ENCODE measurements at places on chromosomes 1 and 21.

GRCh38 chr21:27126140-27126539, 159.3 kb upstream of the ADAMTS5 start:
- DNase-seq: no peak

DNA sequence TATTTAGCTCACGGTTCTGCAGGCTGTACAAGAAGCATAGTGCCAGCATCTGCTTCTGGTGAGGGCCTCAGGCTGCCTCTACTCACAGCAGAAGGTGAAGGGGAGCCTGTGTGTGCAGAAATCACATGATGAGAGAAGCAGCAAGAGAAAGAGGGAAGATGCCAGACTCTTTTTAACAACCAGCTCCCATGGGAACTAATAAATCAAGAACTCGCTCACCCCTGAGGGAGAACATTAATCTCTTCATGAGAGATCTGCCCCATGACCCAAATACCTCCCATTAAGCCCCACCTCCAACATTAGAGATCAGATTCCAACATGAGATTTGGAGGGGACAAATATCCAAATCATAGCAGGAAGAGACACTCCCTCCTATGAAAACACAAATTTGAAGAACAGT, 74.1 kb downstream of the OLFML2B start:
- DNase-seq: no peak

- DNase-seq: peak; percentile 37
Measured at GRCh38 chr1:200302921-200303290, 106.9 kb downstream of the ZNF281 start.

DNA sequence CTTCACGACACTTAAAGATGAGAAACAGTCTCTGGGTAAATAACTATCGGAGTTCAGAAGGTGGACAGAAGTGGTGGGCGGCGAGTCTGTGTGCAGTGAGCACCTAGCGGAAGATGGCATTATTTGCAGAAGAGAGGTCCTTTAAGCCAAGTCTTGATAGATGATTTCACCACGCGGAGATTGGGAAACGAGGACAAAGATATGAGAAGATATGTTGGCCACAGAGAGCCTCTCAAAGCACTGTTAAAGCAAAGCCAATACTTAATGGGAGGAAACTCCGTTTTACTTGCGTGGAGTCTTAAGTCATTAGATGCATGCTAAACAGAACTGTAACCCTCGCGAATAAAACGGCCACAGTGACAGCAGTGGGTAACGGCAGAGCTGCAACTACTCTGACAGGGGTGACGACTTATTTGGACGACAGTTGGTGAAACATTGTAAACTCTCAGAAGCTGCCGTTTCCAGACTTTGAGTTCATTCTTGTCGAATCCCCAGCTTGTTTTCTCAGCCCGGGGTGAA, 577 bp upstream of the CEP350 start:
- DNase-seq: no peak

- DNase-seq: no peak
Measured at GRCh38 chr1:207017615-207018559, 14.7 kb downstream of the C1orf116 start.

- no peak for DNase-seq
Measured at GRCh38 chr1:243493156-243494129, 237.6 kb downstream of the SDCCAG8 start.

GRCh38 chr1:37481289-37482003, 7.1 kb downstream of the ZC3H12A start:
- no peak for DNase-seq

GRCh38 chr1:109267743-109268300, 15.1 kb downstream of the PSRC1 start:
- DNase-seq: no peak

DNA sequence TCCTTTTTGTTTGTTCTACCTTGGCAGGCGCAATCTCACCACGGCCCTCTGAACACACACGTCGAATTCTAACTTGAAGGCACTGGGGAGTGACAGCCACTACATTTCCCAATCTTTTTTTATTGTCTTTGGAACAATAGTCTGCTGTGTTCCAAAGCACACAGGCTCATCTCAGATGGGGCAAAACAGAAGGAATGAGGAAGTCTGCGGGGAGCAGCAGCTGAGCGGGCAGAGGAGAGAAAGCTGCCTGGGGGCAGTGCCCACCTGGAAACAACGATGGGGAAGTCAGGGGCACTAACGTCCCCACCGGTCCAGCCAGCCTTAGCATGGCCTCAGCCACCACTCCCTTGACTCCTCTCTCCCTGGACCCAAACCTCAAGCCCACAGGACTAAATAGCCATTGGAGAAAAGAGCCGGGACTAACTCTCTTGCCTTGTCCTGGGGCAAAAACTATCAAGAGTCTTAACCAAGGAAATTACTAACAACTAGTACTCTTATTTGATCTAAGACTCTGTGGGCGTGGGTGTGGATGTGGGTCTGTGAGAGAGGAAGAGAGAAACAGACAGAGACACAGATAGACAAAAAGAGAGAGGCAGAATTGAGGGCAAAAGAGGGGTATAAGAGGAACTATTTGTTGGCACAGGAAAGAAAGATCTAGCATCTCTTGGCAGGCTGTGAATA, 34.2 kb downstream of the SYF2 start:
- DNase-seq: no peak

DNA sequence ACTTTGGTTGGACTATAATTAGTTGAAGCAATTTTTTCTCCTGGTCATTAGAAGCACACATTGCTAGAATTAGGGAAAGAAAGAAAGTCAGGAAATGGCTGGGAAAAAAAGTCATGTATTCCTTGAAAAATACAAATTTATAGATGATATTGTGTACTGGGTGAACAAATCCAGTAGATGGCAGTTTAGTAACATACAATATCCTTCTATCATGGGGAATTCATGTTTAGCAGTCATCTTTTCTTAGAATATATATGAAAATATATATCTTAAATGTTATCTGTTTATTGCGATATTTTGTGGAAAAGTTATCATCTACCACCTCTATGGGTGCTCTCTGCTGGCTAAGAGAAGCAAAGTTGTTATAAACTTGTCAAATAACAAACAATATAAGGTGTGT, 13.1 kb upstream of the ZRANB2 start:
- DNase-seq: peak; percentile 80

DNA sequence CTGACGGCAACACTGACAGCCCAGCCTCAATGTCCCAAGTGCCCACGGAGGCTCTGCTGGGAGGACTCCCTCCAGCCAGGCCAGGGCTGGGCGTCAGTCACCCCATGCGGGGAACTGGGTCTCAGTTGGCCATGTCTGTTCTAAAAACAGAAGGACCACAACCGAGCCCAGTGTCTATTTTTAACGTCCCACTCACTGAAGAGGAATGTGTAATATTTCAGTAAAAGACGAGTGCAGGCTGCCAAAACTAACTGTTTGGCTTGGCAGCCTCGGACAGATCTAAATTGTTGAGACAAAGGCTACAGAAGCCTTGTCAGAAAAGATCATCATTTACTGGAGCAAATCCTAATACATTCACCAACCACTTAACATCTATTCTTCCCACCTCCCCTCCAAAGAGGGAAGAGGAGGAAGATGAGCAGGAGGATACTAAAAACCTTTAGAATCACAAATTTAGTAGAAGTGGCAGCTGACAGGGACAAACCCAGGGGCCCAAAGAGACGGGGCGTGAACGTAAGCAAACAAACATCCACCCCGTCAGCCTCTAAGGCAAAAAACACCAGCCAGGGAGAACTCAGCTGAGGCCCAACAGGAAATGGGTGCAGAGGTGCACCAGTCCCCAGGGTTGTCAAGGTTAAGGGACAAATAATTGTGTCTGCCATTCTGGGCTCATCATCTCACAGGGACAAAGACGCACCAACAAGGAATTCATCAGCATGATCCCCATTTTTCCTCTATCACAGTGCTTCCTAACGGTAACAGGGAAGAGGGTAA, 18.7 kb downstream of the C1orf198 start:
- no peak for DNase-seq

DNA sequence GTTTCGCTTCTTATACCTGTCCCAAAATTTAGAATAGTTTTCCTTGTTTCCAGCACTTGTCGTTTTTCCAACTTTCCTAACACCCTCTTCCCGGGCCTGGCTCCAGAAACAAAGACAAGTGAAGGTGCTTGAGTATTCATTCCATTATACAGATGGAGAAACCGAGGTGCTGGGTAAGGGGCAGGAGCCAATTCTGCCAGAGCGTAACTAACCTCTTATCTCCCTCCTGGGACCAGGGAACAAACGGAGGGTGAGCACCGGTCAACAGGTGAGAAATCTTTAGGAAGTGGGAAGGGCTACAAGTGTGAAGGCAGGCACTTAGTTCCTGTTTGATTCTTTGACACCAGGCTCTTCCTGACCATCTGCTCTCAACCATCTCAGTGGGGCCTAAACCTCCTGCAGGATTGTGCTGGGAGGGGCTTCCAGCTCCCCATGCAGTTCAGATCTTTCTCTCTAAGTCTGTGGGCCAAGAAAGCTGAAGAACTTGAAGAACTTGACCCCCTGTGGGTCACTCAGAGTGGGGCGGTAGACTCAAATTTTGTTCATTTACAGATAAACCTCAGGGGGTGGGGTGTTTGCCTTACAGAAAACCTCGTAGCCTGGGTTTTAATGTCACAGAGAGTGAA, 8.7 kb downstream of the PLXNA2 start:
- DNase-seq: no peak

- DNase-seq: no peak
Measured at GRCh38 chr1:1433804-1434130, 1.7 kb upstream of the VWA1 start.

DNA sequence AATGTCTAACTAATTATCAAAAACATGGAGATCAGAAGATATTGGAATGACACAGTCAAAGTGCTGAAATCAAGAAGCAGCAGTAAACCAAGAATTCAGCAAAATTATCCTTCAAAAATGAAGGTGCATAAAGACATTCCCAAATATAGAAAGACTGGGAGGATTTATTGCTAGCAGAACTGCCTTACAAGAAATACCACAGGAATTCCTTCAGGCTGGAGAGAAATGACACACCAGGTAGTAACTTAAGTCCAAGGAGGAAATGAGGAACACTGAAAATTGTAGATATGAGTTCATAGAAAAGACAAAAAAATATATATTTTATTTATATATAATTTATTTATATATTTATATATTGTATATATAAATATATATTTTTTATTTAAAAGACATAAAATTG, 217.2 kb downstream of the RPS6KC1 start:
- DNase-seq: no peak

DNA sequence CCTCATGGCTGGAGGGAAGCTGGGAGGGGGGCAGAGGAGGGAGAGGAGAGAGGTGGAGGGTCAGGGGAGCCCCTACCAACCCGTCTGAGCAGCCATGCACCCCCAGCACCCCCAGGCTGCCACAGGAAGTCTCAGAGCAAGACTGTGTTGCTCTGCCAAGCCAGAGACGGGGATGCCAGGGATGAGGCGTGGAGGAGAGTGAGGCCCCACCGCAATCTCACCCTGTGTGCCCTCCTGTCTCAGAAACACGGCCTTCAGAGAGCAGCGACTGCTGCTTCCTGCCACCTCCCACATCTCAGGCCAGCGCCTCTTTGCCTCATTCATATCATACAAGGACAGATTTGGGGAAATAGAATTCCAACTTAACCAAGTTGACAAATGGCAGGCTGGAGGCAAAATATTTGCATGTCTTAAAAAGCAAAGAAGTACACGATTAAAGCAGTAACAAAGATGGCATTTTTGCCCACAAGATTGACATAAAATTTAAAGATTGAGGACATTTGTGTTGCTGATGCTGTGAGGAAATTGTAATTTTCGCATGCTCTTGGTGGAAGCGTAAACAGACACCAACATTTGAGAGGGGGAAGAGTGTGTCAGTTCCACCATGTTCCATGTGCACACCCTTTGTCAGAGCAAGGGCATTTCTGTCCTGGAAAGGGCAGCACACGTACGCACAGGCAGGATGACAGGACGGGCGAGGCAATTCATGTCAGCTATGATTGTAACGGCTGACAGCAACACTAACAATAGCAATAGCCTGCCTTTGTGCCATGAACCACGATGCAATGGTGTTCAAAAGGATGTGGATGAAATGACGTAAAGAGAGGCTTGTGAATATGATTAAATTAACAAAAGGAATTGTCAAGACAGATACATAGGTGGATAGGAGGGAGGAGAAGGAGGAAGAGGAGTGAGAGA, 59.0 kb upstream of the BACE2 start:
- DNase-seq: no peak

GRCh38 chr1:56709269-56709880, 64.3 kb downstream of the PRKAA2 start:
- peak; percentile 14 for DNase-seq

DNA sequence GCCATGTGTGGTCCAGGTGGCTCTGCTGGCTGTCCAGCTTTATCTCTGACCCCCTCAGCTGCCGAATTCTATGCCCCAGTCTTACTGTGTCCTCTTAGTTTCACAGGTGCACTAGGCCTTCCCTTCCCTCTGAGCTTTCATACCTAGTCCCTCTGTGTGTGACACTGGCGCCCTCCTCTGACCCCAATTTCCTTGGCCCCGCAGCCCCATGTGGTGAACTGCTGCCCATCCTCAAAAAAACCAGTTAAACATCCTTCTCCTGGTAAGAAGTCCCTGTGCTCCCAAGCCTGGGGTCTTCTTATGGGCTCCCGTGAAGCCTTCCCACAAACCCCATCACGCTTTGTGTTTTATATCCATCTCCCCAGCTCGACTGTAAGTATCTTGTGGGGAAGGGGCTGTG, 93.9 kb upstream of the TSPAN2 start:
- no peak for DNase-seq

DNA sequence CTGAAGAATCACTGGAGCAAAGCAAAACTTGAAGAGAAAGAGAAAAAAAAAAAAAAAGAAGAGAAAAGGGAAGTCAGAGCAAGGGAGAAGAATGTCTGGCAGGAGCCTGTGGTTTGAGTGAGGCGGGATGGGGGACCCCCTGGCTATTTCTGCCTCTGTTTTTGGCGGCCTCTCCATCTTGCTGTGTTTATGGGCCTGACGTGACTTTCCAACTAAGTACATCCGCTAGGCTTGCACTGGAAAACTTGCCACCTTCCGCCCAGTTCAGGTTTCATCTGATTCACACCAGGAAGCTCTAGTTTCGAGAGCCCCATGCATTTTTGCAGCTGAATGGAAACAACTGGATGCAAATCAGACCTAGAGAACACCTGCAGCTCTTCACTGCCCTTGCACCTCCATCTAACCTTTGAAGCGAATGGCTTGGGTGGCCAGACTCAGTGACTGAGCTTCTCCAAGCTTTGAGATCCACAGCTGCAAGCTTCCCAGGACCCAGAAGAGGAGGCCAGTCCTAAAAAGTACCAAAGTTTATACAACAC, 28.0 kb downstream of the TBX15 start:
- no peak for DNase-seq

GRCh38 chr1:233132445-233132844, 163.1 kb downstream of the PCNX2 start:
- no peak for DNase-seq

- DNase-seq: no peak
Measured at GRCh38 chr1:222757646-222758268, 20.8 kb downstream of the FAM177B start.
